ENCODE measurements at places on chromosomes 6 and 20.
A peak's percentile ranks its signal among the peaks of the same experiment; 100 is the strongest.

DNA sequence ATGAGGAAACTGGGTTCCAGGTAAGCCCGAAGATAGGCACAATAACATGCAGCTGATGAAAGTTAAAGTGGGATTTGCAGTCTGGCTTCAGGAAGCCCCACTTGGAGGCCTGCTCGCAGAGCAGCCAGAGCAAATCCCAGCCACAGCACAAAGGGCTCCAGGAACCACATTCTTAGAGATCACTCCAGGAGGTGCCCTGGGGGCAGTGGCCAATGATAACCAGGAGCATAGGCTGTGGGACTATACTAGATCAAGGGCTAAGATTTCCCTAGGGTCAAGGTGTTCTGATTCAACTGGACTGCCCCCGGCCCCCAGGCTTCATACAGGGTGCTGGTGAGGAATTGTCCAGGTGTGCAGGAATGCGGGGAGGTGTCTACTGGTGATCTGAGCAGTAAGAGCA is 133.9 kb upstream of the PTPRT start:
- no peak for ATAC-seq

DNA sequence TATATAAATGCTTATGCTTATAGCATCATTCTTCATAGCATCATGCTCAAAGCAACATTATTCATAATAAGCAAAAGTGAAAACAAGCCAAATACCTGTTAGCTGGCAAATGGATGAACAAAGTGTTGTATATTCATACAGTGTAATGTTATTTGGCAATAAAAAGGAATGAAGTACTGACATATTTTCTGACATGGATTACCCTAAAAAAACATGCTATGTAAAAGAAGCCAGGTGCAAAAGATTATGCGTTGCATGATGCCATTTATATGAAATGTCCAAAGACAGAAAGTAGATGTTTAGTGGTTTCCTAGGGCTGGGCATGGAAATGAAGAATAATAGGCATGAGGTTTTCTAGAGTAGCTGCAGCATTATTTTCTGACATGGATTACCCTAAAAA is 77.1 kb downstream of the GFRA4 start:
- ATAC-seq: no peak

DNA sequence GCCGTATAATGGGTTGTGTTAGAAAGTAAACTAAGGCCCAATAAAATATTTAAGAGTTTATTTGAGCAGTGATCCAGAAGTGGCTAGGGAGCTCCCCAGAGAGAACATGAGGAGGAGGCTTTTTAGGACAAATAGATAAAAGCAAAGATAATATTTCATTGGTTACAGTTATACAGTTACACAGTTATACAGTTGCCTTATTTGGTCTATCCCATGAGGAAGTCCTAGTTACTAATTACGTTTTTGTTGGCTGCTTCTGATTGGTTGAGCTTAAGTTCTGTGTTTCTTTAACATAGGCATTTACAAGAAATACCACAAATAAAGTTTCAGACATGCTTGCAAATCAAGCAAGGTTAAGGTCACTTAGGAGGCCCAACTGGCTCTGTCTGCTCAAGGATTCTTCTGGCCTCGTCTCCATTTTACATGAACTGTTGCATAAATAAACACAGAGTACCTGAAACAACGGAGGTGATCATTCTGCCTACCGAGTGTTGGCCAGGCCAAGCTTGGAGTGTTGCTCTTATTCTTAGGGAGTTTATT is 7.0 kb downstream of the UBD start:
- peak; percentile 87 for ATAC-seq

- no peak for ATAC-seq
These were observed 38.3 kb upstream of the SLC32A1 start for GRCh38 chr20:38685853-38686473.

GRCh38 chr20:59605601-59606364 is 1.4 kb downstream of the PHACTR3 start:
- no peak for ATAC-seq

DNA sequence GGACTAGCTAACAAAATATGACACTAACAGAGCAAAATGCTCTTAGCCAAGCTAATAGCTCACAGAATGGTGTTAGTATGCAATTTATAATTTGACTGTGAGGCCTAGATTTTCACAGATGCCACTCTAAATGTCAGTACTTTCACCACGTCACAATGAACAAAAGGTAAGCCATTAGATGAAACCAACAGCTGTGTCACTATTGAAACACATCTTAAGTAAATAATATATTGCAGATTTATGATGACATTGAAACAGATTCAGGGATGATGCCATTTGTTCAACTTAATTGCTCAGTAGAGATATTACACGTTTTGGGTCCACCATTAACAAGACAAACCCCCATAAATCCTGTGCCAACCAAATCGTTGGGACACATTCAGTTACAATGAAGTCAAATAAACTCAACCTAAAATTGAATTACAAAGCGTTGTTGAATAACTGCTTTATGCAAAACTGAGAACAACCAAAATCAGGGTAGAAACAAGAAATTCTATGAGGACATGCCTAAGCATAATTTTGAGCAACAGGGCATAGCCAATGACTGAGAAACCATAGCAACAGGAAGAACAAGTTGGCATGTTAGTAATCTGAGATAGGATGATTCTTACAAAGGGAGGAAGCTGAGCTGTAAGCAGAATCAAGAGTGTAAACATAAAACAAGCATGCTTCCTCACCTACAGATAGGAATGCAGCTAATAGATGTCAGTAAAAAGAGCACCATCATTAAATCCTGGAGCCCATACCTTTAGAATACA is 85.6 kb upstream of the KHDRBS2 start:
- no peak for ATAC-seq

DNA sequence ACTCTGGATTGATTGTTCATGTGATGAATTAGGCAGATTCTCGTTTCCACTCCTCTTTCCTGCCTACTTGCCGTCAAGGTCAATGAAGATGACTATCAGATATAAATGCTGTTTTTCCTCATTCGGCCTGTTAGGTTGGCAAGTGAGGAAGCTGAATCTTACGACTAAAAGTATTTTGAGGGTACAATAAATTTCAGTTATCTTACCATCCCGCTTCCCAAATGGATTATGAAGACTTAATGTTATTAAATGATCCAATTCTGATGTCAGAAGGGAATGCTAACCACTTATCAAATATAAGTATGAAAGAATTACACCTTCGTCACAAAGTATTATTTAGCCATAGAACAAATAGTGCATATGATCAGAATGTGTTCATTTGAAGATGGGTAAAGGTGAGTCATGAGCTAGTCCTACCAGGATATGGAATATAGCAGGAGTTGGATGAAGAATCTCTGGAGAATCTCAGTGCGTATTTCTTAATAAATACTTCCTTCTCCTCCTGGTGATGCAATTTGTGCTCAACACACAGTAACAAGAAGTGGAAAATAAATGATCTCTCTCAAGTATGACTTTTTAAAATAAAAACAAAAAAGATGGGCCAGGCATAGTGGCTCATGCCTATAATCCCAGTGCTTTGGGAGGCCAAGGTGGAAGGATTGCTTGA is 4.6 kb downstream of the GPLD1 start:
- no peak for ATAC-seq

DNA sequence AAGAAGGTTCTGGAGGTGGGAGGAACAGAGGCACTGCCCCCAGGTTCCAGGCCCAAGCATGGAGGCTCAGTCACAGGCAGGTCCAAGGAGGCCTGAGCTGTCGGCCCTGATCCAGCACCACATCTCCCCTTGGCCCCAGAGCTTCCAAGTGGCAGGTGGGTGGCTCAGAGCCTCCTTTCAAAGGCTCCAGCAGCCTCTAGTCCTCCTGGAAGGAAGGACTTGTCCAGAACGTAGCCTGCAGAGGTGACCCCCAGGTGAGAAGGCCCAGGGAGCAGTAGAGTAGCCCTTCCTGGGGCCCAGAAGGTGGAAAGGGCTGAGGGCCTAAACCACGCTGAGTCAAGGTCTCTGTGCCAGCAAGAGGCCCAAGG is 7.7 kb downstream of the TFEB start:
- ATAC-seq: no peak

DNA sequence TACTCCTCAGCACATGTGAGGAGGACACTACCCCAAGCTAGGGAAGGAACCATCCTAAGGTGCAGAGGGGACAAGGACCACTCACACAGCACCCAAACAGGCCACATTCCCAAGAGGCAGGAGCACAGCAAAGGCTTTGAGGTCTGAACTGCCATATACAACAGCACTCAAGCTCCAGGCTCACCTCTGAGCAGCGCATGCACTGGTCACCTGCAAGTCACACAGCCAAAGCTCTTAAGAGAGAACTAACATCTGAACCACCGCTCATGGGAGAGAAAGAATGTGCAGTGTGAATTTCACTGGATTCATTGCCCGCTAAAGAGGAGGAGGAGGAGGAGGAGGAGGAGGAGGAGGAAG is 31.0 kb downstream of the NPEPL1 start:
- no peak for ATAC-seq

DNA sequence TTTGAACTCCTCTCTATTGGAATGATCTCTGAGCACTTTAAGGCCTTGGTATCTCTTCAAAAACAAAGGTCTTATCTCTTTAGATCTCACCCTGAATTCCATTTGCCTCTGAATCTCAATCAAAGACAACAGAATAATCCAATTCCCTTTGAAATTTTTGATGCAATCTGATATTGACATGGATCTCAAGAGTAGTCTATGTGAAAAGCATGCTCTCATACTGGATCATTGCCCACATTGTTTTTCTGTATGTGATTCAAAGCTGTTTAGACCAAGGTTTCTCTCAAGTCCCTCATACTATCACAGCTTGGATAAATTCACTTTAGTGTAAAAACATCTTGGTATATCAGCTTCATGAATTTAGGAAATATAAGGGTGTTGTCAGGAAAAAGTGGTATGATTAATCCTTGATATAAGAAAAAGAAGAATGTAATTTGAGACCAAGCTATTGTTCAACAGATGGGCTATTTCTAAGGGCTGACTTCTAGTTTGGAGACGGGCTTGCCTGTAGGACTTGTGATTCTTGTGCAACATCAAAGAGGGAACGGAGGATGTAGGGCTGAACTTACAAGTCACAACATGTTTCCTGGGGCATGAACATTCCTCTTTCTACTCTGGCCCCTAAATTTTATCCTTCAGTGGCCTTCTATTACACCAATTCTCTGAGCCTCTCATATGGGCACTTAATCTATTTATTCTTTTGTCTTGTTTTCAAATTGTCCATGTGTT is 77.9 kb upstream of the CITED2 start:
- no peak for ATAC-seq

DNA sequence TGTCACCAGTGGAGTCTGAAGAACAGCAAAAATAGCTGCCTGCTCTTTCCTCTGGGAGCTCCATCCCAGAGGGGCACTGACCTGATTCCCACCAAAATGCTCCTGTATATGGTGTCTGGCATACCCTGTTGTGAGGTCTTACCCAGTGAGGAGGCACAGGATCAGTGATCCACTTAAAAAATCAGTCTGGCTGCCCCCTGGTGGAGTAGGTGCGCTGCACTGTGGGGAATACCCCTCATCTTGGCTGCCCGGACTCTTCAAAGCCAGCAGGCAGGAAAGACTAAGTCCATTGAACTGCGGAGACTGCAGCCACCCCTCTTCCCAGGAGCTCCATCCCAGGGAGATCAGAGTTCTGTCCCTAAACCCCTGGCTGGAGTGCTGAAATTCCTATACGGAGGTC is 230.9 kb upstream of the HTR1E start:
- ATAC-seq: no peak

DNA sequence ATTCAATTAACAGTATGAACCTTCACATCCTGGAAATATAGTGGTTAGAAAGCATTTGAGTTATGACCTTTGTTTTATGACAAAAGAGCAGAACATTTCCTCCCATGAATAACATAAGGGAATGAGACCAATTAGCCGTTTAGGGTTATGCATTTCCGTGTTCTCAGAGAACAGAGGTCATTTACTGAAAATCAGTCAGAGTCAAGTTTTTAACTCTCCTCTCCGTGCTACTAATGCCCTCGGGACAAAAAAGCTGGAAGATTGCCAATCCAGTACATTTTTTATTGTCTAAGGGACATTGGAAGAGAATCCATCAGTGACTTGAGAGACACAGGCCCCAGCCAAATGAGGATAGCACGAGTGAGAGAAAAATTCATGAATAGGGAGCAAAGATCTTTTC is 632.7 kb downstream of the RFPL4B start:
- ATAC-seq: no peak

DNA sequence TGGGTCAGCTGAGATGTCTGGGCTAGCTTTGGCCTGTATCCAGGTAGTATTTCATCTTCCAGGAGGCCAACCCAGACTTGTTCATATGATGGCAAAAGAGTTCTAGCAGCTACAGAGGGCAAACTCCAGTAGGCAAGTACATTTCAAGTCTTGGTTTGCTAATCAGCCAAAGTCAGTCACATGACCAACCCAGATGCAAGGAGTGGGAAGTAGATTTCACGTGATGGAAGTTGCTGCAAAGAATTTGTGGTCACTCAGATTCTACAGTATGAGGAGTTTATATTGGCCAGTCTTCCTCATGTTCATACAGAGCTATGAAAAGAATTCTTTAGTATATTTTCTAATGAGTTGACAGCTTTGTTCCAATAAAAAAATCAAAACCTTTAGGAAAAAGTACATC is 101.8 kb downstream of the PHACTR1 start:
- no peak for ATAC-seq

DNA sequence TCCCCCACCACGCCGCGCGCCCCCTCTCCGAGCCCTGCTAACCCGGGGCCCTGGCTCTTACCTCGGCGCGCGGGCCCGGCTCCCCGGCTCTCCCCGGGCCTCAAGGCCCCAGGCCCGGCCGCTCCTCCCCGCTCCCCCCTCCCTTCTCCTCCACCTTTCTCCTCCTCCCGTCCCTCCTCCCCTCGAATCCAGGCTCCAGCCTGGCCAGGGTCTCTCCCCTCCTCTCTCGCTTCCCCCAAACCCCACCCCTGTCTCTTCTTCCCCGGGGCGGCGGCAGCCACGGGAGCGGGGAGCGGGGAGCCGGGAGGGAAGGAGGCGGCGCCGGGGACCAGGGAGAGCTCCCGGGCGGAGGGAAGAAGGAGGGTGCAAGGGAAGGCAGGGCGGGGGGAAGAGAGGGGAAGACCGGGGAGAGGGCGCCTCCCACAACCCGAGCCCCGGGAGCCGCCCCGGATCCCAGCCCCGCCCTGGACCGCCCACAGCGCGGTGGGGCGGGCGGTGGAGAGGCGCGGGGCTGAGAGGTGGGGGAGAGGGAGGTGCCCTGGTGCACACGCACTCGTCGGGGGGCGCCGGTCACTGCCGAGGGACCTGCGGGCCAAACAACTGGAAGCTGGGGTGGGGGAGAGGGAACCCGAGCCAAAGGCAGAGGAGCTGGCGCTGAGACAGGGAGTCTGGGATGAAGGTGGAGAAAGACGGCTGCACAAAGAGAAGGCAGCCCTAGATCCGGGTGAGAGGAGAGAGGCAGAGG is at the start of gene GABBR1:
Gene GABBR1, minus strand, starts transcription at position 395 of the 745 bp plus-strand sequence. CDS start 798 bp downstream, outside the sequence.
- peak; percentile 91 for ATAC-seq

- no peak for ATAC-seq
These were observed 40.6 kb downstream of the DTD1 start for GRCh38 chr20:18628330-18628920.

GRCh38 chr6:18323935-18324705 is 59.8 kb upstream of the DEK start:
- ATAC-seq: peak; percentile 72

GRCh38 chr20:22346716-22347115 is 237.7 kb downstream of the FOXA2 start:
- no peak for ATAC-seq

GRCh38 chr20:46000262-46000996 is 8.3 kb upstream of the MMP9 start:
- ATAC-seq: no peak
